ENCODE measurements at places on chromosomes 12 and 14.

- no peak for DNase-seq
Observed at GRCh38 chr14:92690171-92691011, 58.0 kb downstream of the LGMN start.

DNA sequence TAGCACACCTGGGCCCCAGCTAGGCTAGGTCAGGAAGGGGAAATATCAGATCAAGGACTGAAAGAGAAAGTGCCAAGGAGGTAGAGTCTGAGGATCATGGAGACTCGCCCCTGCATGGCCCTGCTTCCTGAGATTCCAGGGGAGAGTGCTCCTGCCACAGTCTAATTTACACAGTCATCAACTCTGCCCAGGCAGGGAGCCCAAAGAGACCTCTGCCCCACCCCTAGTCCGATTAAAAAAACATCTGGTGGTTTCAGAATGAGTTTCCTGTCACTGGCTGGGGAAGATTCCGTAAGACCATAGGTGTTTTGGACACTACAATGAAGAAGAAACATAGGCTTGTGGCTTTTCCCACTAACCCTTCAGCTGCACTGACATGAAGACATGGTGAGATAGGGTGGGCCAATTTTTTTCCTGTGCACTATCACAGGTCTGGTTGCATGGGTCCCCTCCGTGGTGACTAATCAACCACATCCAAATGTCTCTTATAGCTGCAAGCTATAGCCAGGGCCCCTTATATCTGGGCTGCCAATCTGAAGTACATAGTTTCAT is 31.5 kb upstream of the GZMB start:
- no peak for DNase-seq

DNA sequence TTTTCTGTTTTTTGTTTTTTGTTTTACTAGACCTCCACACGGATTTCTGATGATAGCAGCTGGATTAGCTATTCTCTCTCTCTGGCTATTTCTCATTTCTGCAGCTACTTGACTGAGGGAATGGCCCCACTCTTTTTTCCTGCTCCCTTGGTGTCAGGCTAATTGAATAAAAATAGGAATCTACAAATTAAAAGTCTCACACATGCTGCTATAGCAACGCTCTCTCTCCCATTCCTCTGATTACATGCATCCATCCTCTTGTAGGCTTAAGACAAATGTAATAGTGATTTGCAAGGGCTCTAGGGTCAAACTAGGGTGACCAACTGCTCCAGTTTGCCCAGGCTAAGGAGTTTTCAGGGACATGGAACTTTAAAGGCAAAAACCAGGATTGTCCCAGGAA is 221.8 kb downstream of the PHLDA1 start:
- no peak for DNase-seq

GRCh38 chr12:43028826-43029225 is 439.3 kb upstream of the PRICKLE1 start:
- no peak for DNase-seq

DNA sequence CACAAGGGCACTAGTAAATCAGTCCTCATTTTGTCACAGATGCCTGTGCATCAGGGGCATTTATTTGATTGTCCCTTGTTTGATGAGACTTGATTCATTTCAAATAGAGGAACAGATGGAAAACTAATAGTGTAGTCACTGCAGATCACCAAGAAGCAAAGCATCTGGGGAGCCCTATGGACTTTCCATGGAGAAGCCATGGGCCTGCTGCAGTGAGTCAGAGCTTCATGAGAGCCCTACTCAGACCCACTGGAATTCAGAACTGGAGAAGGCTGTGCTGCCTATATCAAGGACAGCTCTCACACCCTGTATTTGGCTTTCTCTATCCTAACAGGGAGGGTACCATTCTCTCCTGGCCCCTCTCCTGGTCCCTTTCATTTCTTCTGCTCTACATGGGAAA is 126.2 kb downstream of the GRIP1 start:
- no peak for DNase-seq

DNA sequence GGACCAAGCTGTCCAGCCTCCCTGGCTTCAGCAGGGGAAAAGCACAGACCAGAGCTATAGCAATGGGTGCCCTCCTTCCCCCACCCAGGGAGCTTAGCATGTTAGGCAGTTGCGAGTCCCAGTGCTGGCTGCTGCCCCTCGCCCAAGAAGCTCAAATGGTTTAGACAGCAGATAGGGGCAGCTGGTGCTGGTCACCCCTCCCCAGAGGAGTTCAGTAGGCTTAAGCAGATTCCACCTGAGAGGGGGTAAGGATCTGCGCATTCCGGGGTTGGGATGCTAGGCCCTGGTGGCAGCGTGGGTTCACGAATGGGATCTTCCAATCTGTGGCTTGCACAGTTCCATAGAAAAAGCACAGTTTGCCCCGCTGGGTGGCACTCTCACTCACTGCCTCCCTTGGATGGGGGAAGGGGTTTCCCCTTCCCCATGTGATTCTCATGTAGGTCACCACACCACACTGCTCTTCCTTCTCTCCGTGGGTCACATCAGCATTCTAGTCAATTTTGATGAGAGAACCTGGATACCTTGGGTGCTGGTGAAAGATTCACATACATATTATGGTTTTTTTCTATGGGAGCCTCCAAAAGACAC is 665.6 kb downstream of the C12orf50 start:
- no peak for DNase-seq

All from head of caudate nucleus (tissue), 42 donors.